ENCODE measurements at places on chromosomes 16 and 17. TPM values are rescaled to one million over a fixed set of nuclear protein-coding genes. Genes with fewer than 3 reads are reported as not detected.

ANKS4B gene
- not detected for total RNA-seq

ASB16 gene
- total RNA-seq: 0.26 TPM

MYL4 gene
- total RNA-seq: not detected

HOXB13 gene
- not detected for total RNA-seq

ARSG gene
- total RNA-seq: 12.5 TPM

EVI2A gene
- 37.3 TPM for total RNA-seq

GRIN2C gene
- total RNA-seq: 0.07 TPM

ACE gene
- total RNA-seq: 2.2 TPM

SLC9A5 gene
- 6.2 TPM for total RNA-seq

GRCh38 chr16:25750488-25751216 is 58.9 kb downstream of the HS3ST4 start:
- no peaks in the 10 kb centered on the region for H3K36me3 ChIP-seq
- H3K4me1 ChIP-seq: no peaks in the 10 kb centered on the region
- H3K27me3 ChIP-seq: no peaks in the 10 kb centered on the region
- no peak overlapping the region for H3K27ac ChIP-seq
- no peak overlapping the region for H3K4me3 ChIP-seq

GRCh38 chr17:57876866-57877237 is 27.0 kb upstream of the MRPS23 start:
- H3K27me3 ChIP-seq: peaks cover 66% of the 10 kb centered on the region
- H3K36me3 ChIP-seq: no peaks in the 10 kb centered on the region
- DNase-seq: no peak
- H3K4me3 ChIP-seq: no peak overlapping the region
- H3K27ac ChIP-seq: no peak overlapping the region

- H3K27me3 ChIP-seq: no peaks in the 10 kb centered on the region
- DNase-seq: no peak
- peaks cover 3% of the 10 kb centered on the region for H3K36me3 ChIP-seq
- H3K4me1 ChIP-seq: peaks cover 8% of the 10 kb centered on the region
- no peak overlapping the region for H3K4me3 ChIP-seq
Measured at GRCh38 chr17:2704031-2704889, 7.3 kb downstream of the CLUH start.

GRCh38 chr16:30494709-30495108 is 22.2 kb downstream of the ITGAL start:
- no peaks in the 10 kb centered on the region for H3K27me3 ChIP-seq
- no peak overlapping the region for H3K4me3 ChIP-seq
- peaks cover 34% of the 10 kb centered on the region for H3K4me1 ChIP-seq
- H3K36me3 ChIP-seq: peaks cover 63% of the 10 kb centered on the region
- no peak for DNase-seq

- peaks cover 8% of the 10 kb centered on the region for H3K36me3 ChIP-seq
- peaks cover 7% of the 10 kb centered on the region for H3K4me1 ChIP-seq
- H3K4me3 ChIP-seq: no peak overlapping the region
- H3K27me3 ChIP-seq: no peaks in the 10 kb centered on the region
- no peak overlapping the region for H3K27ac ChIP-seq
Measured at GRCh38 chr17:4859816-4860625, 26.9 kb downstream of the MINK1 start.

DNA sequence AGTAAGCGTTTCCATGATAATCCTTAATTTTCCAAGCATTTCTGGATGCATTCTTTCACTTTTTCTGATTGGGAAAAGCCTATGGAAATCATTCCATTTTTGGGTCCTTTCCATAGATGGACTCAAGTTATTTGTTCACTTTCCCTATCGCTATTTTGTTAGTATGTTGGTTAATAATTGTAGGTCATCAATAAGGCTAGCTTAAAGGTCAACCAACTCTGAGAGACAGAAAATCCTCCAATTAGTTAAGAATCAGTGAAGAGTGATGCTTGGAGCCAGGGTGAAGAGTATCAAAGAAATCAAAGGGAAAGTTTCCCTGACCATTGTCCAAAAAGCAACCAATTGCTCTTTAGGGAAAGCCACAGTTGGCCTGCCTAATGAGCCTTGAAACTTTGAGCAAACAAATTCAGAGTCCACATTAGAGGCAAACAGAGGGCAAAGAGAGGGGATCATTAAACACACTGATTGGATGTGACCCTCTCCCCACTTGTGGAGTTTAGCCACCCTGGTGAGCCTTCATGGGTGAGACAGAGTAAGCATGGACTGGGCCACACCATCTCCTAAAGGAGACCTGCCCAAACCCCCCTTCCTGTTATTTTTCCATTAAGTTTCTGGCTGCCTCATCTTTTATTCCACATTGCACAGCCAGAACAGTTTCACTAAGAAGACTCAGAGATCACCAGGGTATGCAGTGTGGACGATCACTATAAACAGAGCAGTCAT is 133.4 kb upstream of the DYNLRB2 start:
- no peak for DNase-seq
- peaks cover 38% of the 10 kb centered on the region for H3K27me3 ChIP-seq
- H3K36me3 ChIP-seq: no peaks in the 10 kb centered on the region
- H3K4me3 ChIP-seq: no peak overlapping the region
- no peak overlapping the region for H3K27ac ChIP-seq
- no peaks in the 10 kb centered on the region for H3K4me1 ChIP-seq

DNA sequence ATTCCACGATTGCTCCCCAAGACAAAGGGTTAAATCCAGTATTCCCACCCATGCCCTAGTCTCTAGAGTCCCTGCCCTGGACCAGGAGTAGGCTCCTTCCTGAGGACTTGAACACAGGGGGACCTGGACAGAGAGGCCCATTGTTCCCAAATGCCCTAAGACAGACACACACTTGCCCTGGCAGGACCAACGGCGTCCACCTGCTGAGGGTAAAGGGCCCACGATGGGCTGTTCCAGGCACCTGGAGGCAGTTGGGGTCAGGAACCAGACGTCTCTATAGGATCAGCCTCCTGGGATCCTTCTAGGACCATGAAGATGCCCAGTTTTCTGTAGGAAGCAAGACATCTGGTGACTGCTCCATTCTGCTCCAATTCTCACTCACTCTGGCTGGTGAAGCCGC is 39.3 kb downstream of the TNFRSF13B start:
- H3K36me3 ChIP-seq: no peaks in the 10 kb centered on the region
- no peaks in the 10 kb centered on the region for H3K4me1 ChIP-seq
- no peak overlapping the region for H3K27ac ChIP-seq
- peaks cover 2% of the 10 kb centered on the region for H3K27me3 ChIP-seq

DNA sequence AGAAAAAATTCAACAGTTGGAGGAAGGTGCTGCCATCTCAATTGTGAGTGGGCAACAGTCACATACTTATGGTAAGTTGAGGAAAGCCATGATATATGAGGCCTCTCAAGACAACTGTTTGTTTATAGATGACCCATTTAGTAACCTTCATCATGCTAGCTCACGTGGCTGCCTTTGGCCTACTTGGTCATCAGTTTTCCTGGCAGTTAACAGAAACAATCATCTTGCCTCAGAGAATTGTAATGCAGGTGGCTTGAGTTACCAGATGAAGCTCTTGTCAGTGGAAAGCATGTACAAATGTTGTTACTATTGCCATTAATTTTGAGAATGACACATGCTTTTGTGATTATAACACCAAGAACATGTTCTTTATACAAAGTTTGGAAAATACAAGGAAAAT is 14.7 kb downstream of the TPPP3 start:
- no peaks in the 10 kb centered on the region for H3K4me1 ChIP-seq
- no peak overlapping the region for H3K27ac ChIP-seq
- no peak for DNase-seq
- H3K36me3 ChIP-seq: no peaks in the 10 kb centered on the region
- peaks cover 13% of the 10 kb centered on the region for H3K27me3 ChIP-seq
- no peak overlapping the region for H3K4me3 ChIP-seq

DNA sequence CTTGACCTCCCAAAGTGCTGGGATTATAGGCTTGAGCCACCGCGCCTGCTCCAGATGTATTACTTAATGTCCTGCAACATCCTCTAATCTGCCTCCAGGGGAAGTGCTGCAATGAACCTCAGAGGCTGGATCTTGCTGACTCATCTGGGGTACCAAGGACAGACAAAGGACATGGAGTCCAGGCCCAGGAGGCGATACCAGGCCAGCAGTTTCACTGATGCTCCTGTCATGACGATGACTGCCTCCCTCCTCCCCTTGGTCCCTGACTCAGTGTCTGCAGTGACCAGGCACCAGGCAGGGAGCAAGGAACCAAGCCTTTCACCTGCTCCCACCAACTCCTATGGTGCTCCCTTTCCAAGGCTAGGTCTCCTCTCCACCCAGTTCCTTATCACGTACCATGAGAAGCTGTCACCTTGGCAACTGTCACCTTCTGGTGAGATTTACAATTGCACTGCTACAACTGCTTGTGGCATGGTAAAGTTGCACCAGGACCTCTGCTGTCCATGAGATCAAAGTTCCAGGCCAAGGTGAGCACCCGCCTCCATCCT is 21.6 kb upstream of the PHOSPHO1 start:
- H3K27me3 ChIP-seq: peaks cover 13% of the 10 kb centered on the region
- no peak overlapping the region for H3K27ac ChIP-seq
- no peaks in the 10 kb centered on the region for H3K4me1 ChIP-seq
- no peaks in the 10 kb centered on the region for H3K36me3 ChIP-seq

- H3K4me3 ChIP-seq: peak overlapping the region; percentile 97
Measured at GRCh38 chr16:22205577-22206012, 483 bp upstream of the EEF2K start.

DNA sequence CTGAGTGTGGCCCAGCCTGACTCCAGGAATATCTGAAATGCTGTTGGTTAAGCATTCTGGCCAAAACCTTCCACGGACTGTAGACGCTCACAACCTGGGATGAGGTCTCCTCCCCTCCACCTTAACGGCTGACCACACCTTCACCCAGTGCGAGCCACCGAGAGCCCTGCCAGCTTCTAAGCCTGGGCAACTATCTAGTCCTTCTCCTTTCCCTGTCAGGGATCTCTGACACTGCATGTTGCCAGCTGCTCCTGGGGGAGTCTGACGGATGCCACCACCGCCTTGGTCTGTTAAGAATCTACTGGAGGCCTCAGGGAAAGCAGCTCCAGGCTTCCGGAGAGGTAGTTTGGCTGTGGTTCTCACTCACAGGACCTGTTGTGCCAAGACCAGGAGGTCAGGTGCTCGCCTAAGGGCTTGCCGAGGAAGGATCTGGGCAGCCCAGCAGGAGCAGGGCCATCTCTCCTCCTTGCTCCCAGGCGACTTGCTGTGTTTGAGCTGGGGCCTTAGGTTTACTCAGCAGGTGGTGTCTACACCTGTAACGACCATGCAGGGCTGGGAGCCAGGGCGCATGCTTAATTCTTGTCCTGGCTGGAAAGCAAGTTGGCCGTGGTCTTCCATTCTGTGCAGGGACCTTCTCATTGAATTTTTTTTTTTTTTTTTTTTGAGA is 111.8 kb downstream of the NTN1 start:
- no peak overlapping the region for H3K4me3 ChIP-seq
- no peak overlapping the region for H3K27ac ChIP-seq
- no peaks in the 10 kb centered on the region for H3K4me1 ChIP-seq
- no peaks in the 10 kb centered on the region for H3K36me3 ChIP-seq

DNA sequence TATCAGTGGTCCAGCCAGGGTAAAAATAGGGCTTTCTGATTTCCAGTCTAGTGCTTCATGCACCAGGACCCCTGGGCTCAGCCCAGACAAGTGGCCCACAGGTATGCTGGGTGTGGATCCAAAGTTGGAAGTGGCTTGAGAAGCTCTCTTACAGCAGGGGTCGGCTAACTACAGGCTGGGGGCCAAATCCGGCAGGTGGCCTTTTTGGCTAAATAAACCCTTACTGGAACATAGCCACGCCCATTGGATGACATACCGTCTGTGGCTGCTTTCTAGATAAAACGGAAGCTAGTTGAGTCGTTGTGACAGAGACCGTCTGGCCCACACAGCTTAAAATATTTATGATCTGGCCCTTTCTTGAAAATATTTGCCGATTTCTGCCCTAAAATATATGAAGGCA is 119.0 kb upstream of the CDC42EP4 start:
- no peak overlapping the region for H3K4me3 ChIP-seq
- H3K36me3 ChIP-seq: no peaks in the 10 kb centered on the region
- peak; percentile 47 for DNase-seq
- H3K27me3 ChIP-seq: peaks cover 3% of the 10 kb centered on the region

DNA sequence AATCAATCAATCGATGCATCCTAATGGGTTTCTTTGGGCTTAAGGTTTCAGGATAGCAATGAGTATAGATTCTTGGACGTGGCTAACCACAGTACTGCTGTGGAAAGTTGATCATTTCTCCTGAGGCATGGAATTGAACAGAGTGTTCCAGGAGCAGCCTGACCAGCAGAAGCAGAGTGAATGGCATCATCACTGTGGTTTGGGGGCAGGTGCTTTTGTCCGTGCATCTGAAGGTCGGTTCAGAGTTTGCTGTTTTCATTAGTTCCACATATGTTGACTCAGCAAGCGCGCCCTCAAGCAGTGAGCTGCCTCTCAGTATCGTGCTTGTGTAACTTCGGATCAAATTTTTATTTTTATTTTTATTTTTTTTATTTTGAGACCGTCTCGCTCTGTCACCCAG is 24.9 kb downstream of the KIAA0513 start:
- no peaks in the 10 kb centered on the region for H3K27me3 ChIP-seq
- no peak overlapping the region for H3K27ac ChIP-seq
- peaks cover 4% of the 10 kb centered on the region for H3K36me3 ChIP-seq
- no peak overlapping the region for H3K4me3 ChIP-seq
- H3K4me1 ChIP-seq: peaks cover 32% of the 10 kb centered on the region
- DNase-seq: no peak

- H3K27me3 ChIP-seq: no peaks in the 10 kb centered on the region
- H3K36me3 ChIP-seq: no peaks in the 10 kb centered on the region
- H3K4me1 ChIP-seq: no peaks in the 10 kb centered on the region
- no peak overlapping the region for H3K4me3 ChIP-seq
- H3K27ac ChIP-seq: no peak overlapping the region
- DNase-seq: no peak
Measured at GRCh38 chr17:73436954-73437353, 125.2 kb upstream of the CDC42EP4 start.

DNA sequence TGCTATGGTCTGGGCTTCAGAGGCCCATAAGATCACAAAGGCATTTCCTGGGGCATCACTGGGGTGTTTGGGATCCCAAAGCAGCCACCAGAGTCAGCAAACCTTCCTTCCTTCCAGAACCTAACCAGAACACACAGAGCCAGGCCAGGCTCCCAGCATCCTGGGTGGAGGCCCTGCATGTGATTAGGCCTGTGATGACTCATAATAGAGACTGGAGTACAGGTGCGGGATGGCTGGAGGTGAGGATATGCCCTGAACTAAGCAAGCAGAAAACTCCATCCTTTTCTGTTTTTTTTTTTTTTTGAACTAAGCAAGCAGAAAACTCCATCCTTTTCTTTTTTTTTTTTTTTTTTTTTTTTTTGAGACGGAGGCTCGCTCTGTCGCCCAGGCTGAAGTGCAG is 17.7 kb upstream of the GFOD2 start:
- H3K4me1 ChIP-seq: no peaks in the 10 kb centered on the region
- H3K27me3 ChIP-seq: no peaks in the 10 kb centered on the region
- H3K36me3 ChIP-seq: peaks cover 7% of the 10 kb centered on the region
- H3K27ac ChIP-seq: no peak overlapping the region
- no peak for DNase-seq
- no peak overlapping the region for H3K4me3 ChIP-seq

DNA sequence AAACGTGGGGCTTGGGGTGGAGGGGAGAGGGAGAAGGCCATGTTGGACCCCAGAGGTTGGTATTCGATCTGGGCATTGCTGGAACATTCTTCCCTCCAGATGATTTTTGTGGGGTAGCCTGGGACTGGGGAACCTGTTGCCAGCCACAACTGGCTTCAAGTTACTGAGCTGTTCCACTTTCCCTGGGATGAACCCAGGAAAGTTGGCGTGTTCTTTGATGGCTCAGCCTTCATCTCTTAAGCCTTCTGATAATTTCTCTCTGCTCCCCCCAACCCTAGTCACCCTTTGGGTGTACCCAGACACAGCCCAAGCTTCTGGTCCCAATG is 2.1 kb downstream of the TBX21 start:
- peak overlapping the region; percentile 93 for H3K4me3 ChIP-seq
- peaks cover 60% of the 10 kb centered on the region for H3K4me1 ChIP-seq

All from activated CD8-positive, alpha-beta memory T cell treated with anti-CD3 and anti-CD28 coated beads, Interleukin-2, amount 10 ng/mL, durations not matched to agents 7 days and 5 days (primary cell).